ENCODE measurements at places on chromosomes 7 and 10.

GRCh38 chr7:157276731-157277562 lies 59.9 kb upstream of the DNAJB6 start:
- no peak for DNase-seq

- DNase-seq, result no peak
These were observed 64.7 kb downstream of the LRGUK start for GRCh38 chr7:134191876-134192275.

DNA sequence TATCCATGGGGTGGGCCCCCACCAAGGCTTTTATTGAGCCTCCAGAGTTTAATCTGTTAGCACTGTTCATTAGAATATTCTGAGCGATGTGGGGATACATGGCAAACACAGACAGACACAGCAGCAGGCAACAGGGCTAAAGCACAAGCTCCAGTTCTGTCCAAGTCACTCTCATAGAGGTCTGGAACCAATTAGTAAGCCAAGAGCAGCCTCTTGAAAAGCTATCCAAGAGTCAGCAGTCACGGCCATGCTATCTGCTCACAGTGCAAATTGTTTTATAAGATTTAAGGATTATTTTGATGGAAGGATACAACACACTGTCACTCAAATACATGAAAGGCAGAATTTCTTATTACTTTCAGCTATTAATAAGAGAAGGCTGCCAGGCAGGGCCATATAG lies 86.4 kb upstream of the DGKB start:
- DNase-seq, result no peak

GRCh38 chr7:132398253-132398925 lies 177.9 kb downstream of the PLXNA4 start:
- no peak for DNase-seq

GRCh38 chr7:145753004-145753403 lies 363.6 kb upstream of the CNTNAP2 start:
- DNase-seq, result no peak

GRCh38 chr10:101619983-101620382 lies 31.9 kb downstream of the DPCD start:
- DNase-seq, result no peak

DNA sequence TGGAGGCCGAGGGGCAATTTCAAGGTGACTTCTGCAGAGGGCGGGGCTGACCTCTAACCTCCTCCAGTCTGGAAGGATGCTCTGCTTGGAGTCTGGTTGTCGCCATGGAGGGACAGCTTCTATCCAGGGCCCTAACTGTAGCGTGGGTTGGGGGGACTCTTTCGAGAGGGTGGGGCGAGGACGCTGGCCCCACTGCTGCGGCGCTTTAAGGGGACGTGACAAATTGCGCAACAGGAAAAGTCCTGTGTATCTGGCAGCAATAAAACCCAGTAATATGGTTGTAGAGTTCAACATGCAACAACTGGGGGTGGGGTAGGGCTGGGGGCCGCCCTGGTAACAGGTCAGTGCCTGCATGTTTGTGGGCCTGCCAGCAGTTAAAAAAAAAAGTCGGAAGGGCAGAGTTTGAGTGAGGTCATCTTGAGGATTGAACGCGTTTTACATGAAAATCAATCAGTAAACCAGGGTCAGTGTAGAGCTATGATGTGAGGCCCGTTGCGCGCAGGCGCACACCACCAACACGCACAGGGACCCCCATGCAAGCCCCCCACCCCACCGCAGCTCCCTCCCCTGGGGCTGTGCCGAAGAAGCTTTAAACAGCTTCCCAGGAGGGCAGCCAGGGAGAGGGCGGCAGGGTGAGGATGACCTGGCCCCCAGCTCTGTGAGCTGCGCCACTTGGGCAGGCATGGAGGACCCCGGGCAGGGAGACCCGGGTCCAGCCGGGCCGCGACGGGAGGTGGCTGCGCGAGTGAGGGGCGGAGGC lies 4.3 kb downstream of the SHH start:
- DNase-seq, result no peak

GRCh38 chr7:106187613-106188350 lies 75.7 kb upstream of the SYPL1 start:
- DNase-seq, result no peak

- no peak for DNase-seq
These were observed 150.9 kb downstream of the RGS10 start for GRCh38 chr10:119391440-119392251.

DNA sequence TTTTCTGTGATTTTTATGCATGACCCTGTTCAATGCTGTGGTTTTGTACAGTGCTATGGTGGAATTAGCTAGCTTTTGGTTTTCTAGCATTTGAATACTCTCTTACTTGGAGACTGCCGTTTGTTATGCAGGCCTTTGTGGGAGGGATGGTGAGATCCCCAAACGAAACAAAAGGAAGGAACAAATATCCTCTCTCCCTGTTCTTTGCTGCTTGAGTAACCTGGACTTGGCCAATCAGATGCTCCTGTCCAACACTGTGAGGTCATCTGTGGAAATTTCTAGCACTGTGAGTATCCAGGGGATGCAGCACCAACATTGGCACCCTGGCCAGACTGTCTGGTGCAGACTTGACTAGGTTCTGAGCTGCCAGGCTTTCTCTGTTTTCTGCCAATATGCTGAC lies 314.4 kb downstream of the ANKRD30A start:
- no peak for DNase-seq

- DNase-seq, result no peak
These were observed 70.8 kb upstream of the ASAH2 start for GRCh38 chr10:50322077-50322476.

GRCh38 chr10:492836-493235 lies 196.6 kb downstream of the DIP2C start:
- DNase-seq, result no peak

DNA sequence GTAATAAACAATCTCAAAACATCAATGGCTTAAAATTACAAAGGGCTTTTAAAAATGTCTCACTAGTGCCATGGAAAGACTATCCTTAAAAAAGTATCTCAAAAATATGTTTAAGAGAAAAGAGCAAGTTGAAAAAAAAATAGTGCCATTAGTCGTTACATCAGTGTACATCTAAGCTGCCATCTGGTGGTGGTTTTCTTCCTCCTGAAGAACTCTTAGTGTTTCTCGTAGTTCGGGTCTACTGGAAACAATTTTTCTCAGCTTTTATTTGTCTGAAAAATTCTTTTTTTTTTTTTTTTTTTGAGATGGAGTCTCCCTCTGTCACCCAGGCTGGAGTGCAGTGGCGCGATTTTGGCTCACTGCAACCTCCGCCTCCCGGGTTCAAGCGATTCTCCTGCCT lies 5.9 kb upstream of the GARIN1A start:
- DNase-seq, result no peak

DNA sequence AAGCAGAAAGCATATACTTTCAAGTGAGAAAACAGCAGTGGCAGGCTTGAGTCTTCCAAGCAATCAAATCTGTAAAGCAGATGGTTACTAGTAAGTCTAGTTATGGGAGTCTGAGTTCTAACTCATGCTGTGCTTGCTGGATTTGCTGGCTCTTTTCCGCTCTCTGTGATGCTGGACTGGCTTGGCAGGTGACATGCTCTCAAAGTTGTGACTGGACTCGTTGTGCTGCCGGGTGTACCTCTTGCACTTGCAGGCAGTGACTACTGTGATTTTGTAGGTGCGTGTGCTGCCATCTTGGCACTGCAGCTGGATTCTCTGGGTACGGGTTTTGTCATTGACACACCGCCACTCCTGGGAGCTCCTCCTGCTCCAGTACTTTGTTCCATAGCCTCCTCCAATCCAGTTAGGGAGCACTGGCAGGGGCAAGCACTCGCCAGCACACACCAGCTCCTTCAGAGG lies 3.1 kb downstream of the SOSTDC1 start:
- DNase-seq, result no peak

DNA sequence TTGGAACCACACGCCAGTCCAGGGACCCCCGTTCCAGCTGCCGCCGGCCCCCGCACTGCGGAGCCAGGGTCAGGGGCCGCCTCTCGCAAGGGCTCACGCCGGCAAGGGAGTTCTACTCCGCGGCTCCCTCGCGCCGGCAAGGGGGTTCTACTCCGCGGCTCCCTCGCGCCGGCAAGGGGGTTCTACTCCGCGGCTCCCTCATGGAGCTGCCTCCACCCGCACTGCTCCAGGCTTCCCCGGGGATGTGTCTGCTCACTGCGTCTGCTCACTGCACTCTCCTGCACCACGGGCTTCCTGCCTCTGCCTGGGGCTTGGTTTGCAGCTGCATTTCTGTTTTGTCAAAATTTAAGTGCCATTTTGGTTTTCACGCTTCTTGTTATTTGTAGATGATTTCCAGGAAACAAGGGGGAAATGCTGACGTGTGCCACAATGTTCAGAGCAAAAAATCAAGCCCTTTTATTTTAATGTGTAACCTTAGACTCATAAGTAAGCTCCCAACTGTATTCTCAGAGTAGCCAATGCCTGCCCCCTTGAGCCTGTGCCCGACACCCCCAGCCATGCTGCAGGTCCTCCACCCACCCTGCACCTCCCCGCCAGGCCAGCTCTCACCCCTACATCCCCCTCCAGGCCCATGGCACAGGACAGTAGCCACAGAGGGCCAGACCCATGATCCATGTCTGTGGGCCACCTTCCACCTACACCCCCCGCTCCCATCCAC lies 246.2 kb downstream of the MAD1L1 start:
- no peak for DNase-seq

GRCh38 chr7:34309116-34309515 lies 348.9 kb upstream of the NPSR1 start:
- no peak for DNase-seq

DNA sequence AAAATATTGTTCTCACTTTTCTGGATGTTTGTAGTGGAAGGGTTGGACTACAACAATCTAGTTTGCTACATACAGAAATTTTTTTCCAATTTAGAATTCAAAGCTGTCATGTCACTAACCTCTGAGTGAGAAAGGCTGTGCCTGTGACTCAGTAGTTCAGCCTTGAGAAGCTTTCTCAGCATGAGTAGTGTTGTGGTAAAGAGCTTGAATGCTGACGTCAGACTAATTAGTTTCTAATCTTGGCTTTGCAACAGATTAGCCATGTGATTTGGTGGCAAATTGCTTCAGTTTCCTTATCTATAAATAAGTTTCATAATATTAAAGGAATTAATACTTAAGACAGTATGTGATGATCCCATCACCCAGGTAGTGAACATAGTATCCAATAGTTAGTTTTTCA lies 83.8 kb downstream of the ABCA13 start:
- no peak for DNase-seq

Data from Panc1 (cell line).